ENCODE measurements at places on chromosomes 3 and 15. TPM values are rescaled to one million over a fixed set of nuclear protein-coding genes. Genes with fewer than 3 reads are reported as not detected.

PRR23B gene
- total RNA-seq = not detected

CD200R1 gene
- not detected for total RNA-seq

MEIS2 gene
- 7.3 TPM for total RNA-seq

PLXNB1 gene
- 59.2 TPM for total RNA-seq

WDR53 gene
- 5.5 TPM for total RNA-seq

LRTM1 gene
- total RNA-seq = 0.16 TPM

OXTR gene
- total RNA-seq = 5.1 TPM

THSD4 gene
- total RNA-seq = 1.6 TPM

All from myocyte (in vitro differentiated cells).